ENCODE measurements at places on chromosomes 11 and 22.

GRCh38 chr11:75040167-75040770, 51.5 kb downstream of the NEU3 start:
- DNase-seq: no peak

- no peak for DNase-seq
Measured at GRCh38 chr11:2789791-2790567, 90.2 kb upstream of the KCNQ1OT1 start.

GRCh38 chr11:86802601-86803051, 2.3 kb downstream of the PRSS23 start:
- DNase-seq: peak; percentile 74

DNA sequence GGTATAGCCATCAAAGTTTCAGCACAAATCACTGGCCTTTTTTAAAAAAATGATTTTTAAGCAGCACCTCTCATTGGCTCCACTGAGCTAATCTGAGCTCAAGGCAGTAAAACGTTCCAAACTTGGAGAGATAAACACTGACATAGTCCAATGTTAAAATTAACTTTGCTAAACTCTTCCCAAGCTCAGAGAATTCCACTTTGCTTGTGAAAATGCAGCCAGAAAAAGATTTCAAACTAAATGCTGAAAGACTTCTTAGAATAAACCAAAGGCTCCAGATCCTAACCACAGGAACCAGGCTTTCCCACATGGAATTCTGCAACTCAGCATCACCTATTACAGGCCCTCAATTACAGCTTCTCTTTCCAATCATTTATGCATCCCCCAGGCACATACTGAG, 84.7 kb upstream of the GDPD4 start:
- no peak for DNase-seq

DNA sequence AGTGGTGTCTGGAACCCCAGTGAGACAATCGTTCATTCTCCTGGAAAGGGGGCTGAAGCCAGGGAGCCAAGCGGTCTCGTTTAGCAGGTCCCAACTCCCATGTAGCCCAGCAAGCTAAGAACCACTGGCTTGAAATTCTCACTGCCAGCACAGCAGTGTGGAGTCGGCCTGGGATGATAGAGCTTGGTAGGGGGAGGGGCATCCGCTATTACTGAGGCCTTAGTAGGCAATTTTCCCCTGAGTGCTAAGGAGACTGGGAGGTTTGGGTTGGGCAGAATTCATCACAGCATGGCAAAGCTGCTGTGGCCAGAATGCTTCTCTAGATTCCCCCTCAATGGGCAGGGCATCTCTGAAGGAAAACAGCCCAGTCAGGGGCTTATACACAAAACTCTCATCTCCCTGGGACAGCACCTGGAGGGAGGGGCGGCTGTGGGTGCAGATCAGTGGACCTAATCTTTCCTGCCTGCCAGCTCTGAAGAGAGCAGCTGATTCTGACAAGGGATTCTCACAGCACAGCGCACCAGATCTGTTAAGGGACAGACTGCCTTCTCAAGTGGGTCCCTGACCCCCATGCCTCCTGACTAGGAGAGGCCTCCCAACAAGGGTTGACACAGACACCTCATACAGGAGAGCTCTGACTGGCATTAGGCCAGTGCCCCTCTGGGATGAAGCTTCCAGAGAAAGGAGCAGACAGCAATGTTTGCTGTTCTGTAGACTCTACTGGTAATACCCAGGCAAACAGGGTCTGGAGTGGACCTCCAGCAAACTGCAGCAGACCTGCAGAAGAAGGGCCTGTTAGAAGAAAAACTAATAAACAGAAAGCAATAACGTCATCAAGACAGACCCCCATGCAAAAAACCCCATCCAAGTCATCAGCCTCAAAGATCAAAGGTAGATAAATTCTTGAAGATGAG, 14.8 kb downstream of the OR52M1 start:
- DNase-seq: no peak

DNA sequence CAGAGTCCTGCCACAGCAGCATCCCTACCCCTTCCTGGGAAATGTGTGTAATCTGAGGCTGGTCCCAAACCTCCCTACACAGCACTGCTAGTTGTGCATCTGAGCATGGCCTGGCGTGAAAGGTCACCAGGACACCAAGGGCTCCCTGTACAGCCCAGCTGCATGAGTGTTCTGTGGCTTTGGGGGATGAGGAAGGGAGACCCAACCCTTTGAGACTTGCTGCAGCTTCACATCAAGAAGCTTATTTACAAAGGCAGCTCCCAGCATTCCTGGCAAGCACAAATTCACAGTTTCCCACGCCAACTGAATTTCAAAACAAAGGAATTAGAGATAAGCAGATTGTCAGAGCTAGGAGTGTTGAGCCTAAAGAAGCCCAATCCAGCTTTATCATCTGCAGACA, 32.2 kb downstream of the CSNK2A3 start:
- DNase-seq: no peak

DNA sequence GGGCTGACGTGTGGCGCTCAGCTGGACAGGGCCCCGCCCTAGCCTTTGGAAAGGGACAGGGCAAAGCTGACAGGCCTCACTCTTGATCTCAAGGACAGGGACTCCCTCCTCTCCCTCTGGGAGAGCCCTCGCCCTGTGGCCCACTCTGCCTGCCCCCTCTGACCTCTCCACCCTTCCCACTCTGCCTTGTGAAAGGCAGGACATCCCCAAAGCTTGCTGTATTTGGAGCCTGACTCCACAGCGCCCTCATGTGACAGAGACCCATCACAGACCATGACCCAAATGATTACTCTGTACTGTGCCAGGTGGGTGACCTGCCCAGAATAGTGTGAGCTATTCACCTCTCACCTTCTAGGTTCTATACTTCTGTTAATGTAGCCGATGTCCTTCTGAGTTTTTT, 18.8 kb downstream of the P2RY2 start:
- DNase-seq: no peak

DNA sequence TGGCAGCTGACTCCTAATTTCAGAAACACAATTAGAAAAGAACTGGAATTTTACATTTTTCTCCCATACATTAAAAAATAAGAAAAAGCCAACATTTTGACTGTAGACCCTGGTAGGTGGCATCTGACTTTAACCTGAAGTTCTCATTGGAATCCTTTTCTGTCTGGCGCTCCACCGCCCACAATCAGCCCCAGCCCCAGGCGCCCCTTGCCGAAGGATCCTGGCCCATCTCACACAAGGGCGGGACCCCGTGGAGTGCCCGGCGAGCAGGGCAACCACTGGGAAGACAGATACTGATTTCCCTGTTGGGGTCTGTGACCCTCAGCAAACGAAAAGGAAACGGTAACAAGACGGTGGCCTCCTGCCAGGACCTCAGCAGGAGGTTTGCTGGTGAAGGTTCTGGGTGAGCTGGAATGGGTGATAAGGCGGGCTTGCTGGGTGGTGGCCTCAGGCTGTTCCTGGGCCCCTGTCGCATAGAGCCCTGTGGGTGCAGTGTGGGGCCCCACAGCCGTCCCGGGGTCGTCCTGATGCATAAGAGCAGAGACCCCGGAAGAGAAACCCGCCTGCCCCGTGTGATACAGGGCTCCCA, 15.7 kb downstream of the TSPO start:
- no peak for DNase-seq

DNA sequence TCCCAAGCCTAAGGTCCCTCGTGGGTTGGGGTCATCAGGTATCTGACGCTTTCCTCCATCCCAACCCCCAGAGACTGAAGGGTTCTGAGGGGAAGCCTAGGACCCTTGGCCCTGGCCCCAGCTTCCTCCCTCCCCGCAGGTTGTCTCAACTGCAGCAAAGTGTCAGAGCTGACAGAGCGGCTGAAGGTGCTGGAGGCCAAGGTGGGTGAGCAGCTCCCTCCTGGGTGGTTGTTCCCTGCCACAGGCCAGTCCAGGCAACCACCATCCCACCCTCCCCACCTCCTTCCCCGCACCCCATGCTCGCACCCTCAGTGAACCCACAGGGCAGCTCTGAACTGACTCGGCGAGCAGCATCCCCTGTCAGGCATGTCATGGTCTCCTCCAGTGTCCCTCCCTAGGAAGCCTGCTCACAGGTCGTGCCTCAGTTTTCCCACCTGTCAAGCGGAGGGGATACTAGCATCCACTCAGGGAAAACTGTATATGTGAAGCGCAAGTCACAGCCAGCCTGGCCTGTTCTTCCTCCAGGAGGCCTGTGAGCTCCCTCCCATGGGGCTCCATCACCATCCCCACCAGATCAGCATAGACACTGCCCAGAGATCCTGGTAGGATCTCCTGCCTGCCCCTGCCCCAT, 20.8 kb downstream of the EMID1 start:
- no peak for DNase-seq

DNA sequence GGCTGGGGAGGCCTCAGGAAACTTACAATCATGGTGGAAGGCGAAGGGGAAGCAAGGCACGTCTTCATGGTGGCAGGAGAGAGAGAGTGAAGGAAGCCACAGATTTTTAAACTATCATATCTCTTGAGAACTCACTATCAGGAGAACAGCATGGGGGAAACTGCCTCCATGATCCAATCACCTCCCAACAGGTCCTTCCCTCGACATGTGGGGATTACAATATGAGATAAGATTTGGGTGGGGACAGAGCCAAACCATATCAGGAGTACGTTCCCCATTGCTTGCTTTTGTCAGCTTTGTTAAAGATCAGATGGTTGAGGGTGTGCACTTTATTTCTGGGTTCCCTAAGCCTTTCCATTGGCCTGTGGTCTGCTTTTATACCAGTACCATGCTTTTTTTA, 53.7 kb upstream of the E2F8 start:
- no peak for DNase-seq

GRCh38 chr11:73157101-73158010, 15.2 kb upstream of the FCHSD2 start:
- DNase-seq: no peak

DNA sequence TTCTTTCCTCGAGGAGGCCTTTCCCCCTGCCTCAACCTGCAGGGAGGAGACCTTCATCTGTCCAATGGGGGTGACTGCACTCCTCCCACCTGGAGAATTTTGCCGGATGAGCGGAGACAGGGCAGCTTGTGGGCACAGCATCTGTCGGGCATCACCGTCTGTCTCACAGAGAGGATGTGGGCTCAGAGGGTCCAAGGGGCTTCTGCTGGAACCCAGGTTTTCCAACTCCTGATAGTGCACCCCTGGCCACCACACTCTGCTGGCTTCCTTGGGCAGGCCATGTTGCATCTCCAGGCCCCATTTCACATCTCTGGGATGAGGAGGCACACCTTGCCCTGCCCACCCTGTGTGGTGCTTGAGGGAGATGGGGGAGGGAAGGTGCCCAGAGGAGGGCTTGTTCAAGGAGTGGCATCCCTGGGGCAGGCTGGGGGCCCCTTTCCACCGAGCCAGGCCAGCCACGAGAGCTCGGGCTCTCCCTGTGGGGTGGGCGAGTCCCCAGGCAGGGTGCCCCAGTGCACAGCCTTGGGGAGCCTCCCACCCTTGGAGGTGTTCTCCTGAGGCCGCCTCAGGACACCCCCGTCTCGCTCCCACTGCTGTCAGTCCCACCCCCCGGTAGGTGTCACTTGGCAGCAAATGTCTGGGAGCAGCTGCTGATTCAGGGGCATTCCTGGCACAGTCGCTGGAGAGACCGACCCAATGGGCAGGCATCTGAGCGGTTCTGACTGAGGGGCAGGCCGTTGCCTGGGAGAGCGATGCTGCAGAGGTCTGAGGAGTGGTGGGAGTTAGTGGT, 84.2 kb downstream of the MORC2 start:
- no peak for DNase-seq

- no peak for DNase-seq
Measured at GRCh38 chr11:30457087-30457486, 129.1 kb downstream of the MPPED2 start.

- no peak for DNase-seq
Measured at GRCh38 chr11:116384407-116384806, 388.4 kb downstream of the BUD13 start.

DNA sequence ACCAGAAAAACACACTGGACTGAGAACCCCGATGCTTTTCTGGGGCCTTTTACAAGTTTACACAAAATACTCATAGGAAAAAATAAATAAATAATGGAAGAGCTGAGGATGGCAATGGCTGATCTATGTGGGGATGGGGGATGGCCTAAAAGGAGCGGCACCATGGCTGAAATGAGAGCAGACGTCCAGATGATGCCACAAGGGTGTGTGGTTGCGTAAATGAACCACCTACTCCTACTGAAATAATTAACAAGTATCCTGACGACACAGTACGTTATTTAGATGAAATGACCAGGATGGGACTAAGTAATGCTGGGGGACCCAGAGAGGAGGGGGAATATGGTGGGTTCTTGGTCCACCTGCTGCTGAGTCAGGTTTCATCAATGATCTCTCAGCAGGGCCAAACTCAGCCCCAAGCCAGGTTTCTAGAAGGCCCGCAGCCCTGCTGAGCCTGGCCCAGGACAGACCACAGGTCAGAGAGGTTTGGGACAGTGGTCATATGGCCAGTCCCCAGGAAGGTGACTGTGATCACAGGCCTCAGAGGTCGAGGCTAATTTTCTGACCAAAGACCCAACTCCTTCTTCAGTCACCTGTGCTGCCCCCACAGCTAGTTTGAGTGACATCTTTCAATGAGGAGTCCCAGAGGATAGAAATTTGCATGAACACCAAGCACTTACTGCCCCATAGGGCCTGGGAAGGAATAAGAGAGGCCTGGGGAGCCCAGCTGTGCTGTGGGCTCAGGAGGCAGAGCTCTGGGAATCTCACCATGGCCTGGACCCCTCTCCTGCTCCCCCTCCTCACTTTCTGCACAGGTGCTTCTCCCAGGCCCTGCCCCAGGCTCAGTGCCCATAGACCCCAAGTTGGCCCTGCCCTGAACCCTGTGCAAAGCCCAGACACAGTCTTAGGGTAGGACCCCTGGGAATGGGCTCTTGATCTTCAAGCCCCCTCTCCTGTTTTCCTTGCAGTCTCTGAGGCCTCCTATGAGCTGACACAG, 76.3 kb upstream of the IGLL5 start:
- no peak for DNase-seq

DNA sequence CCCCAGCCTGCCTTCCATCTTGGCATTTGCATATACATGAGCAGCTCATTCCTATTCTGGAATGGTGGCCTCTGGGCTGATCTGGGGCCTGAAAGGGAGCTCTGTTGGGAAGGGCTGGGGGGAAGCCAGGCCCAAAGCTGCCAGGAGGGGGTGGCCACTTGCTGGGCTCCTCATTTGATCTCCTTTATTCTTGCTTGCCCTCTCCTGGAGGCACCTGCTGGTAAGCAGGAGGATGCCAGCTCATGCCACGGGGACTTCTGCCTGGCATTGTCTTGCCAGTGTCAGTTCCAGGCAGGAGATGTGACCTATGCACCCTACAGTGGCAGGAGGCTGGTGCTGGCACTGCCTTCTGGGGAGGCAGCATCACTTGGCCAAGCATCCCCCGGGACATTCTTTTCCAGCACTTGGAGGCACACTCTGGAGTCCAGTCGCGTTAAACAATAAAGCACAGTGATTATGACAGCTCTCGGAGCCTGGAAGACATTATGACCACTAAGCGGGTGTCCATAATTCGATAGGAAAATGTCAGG, 128.3 kb downstream of the NTM start:
- DNase-seq: no peak

DNA sequence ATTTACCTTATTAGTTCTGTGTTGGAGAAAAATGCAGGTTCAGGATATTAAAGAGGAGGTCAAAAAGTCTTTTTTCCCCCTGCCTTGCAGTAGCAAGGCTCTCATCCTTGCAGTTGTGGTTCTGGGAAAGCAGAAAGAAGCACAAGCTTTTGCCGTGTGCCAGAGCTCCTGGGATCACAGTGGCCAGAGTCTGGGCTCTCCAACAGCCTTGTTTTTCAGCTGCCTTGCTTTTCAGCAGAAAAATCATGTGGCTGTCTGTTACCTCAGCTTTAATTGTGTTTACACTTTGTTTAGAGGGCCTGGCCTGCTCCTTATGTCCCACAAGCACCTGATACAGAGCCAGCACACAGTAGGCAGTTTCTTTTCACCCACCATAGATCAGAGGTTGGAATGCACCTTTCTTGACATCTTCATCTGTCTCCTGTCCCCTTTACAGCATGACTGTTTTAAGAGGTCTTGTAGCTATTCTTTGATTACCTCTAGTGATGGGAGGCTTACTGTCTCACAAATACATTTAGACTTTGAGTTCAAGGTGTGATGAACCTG, 67.5 kb downstream of the TEAD1 start:
- DNase-seq: no peak
